LoVo (cell line): ENCODE measurements at places on chromosomes 3 and 15.

GRCh38 chr15:28888302-28888894 lies 2.6 kb downstream of the APBA2 start:
- no peak for DNase-seq

- DNase-seq: no peak
Measured at GRCh38 chr3:25679166-25679565, 14.5 kb upstream of the TOP2B start.

DNA sequence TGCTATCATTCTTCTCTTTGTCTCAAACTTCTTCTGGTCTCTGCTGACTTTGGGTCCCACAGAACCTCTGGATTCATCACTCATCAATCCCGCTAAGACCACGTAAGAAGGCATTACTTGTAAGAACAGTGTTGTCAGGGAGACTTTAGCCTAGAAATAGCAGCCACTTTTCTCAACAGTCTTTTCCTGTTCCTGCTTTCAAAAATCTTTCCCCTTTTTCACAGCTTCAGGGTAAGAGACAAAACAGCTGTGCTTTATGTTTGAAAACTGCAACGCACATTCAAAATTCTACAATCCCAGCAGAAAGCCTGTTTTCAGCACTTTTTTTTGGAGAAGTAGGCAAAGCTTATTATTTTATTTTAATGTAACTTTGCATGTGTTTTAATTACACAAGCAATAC lies 42.0 kb upstream of the FAM98B start:
- DNase-seq: no peak

DNA sequence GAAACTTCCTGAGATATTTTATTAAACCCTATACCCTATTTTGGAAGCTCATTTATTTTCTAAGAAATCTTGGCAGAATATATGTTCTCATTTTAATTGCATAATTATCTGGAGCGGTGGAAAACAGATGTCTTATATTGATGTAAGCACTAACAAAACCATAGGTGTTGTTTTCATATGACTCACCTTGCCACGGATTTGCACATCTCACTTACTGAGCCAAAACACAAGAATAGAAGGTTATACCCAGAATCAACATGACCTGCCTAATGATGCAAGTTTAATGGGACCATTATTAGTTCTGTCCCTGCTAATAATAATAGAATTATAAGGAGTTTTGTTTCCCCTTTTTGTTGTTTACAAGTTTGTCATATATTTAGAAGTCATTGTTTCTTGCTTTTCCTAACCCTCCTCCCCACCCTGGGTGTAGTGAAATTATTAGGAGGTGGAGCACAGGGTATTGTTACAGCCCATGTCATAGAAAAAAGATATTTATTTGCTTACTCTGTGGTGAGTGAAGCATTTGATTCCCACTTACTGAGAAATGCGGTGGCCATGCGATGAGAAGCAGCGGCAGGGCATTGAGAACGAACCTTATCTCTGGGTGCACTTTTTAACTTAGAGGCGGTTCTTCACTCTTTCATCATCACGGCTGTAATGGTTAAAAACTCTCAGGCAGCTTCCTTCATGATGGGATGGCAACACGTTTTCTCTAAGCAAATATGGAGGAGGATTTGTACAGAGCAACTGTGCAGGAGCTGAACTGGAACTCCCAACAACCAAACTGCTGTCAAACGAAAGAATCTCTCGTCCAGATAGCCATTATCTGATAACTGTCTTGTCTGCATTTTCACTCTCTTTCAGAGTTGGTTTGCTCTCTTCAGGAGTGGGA lies 521 bp downstream of the IL5RA start:
- DNase-seq: no peak

GRCh38 chr3:45872569-45872968 lies 13.8 kb upstream of the CCR9 start:
- no peak for DNase-seq

- no peak for DNase-seq
Measured at GRCh38 chr3:69458803-69459365, 73.0 kb upstream of the FRMD4B start.

DNA sequence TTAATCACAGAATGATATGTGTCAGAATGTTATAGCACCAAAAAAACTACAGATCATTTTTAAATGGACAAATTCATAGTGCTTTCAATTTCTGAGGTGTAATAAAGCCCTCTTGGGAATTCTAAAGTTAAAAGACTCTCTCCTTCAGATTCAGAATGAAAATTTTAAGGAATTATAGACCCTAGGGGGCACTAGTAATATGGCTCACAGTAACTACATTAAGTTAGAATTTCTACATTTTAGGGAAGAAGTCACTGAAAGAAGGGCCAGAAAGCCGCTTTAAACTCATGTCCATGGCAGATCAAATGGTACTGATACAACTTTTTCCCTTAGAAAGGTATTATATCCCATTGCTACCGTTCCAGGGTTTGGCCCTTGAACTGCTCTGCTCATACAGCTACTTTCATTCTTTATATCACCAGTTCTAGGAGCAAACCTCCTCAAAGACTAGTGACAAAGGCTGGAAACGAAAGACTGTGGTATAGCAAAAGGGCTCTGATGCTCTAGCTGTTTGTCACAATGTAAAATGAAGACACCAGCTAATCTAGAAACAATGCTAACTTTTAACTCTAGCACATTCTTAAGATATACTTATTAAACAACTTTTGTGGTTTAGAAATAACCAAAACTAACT lies 18.1 kb downstream of the DAZL start:
- no peak for DNase-seq

DNA sequence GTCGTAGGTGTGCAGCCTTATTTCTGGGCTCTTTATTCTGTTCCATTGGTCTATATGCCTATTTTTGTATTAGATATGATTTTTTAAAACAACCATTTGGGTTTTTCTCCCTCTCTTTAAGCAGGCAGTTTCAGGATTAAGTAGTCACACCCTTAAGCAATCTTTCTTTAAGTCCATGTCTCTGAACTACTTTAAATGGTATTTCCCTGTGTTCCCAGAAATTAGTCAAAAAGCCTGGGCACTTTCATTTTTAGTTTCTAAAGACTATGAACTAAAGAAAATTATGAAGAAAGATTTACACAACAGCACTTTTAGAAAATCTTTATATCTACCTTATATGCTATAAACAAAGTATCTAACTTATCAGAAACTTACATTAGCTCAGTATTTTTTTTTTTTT lies 110.3 kb downstream of the FAIM start:
- DNase-seq: no peak

DNA sequence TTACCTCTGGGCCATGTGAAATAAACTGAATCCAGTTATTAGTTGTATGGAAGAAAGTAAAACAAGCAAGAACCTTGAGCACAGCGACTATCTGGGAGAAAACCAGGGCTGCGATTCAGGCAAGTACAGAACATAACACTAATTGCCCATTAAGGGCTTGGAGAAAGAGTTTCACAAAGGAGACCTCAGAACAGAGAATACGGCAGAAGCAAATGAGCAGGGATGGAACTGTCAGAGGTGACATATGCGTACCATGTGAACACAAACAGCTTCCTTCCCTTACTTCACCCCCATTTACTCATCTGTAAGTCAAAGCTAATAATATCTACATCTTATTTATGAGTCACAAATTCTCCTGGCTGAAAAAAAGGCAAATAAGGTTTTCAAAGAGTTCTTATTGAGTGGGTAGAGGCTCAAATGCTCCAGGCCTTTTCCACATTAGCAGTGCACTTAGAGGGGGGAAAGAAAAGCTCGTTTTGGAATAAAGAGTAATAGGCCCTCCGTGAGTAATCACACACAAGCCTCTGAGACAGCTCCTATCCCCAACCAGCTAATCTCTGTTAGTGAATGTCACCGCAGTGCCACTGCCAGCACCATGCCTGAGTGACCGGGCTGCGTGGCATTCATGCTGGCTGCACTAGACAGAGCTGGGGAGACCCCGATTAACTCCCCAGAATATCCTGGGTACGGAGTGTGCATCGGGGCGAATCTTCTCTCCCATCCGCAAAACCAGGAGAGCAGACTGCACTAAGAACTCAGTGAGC lies 2.6 kb downstream of the PCSK6 start:
- no peak for DNase-seq

GRCh38 chr15:47757331-47757730 lies 40.0 kb downstream of the SEMA6D start:
- DNase-seq: no peak

GRCh38 chr3:173745952-173746682 lies 348.6 kb downstream of the NLGN1 start:
- DNase-seq: no peak

DNA sequence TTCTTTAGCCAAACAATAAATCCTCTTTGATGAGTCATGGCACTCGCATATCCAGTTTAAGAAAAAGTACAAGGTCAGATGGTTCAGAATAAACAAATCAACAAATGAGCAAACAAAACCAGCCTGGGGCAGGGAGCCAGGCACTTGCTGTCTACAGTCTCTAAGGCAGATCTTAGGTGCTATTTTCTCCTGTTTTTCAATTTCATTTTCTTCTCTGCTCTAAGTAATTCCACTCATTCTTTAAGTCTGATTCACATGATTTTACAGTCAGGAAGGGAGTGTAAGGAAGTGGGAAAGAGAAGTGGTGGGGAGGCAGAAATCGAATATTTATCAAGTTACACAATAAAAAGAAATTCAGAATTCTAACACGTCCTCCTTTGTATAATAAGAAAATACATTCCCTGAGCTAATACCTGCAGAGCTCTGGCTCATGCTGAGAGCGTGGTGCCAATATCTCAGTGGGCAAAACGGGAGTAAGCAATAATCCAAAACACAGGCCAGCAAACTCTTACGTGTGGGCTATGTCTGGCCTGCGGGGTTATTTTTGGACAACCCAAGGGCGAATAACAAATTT lies 298.6 kb downstream of the ADAMTS17 start:
- peak; percentile 45 for DNase-seq
